ENCODE measurements at places on chromosomes 3 and 15.

- DNase-seq: no peak
Observed at GRCh38 chr15:50783411-50783810, 17.9 kb upstream of the SPPL2A start.

DNA sequence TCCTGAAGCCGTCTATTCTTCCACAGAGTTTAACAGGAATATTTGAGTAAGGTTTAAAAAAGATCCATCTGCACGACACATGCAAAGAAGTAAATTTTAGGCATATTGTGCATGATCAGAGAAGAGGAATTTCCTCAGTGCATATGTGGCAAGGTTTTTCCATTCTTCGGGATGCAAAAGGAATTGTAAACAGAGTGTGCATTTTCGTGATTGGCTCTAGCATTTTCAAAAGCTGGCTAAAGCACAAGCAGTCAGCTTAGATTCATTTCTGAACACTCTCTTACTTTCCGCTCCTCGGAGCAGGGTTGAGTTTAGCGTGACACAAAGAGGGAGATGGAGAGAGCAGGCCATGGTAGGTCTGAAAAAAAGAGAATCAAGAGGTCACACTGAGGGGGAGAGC is 128.2 kb downstream of the ADAMTS9 start:
- DNase-seq: no peak

GRCh38 chr15:75661100-75661755 is 13.5 kb downstream of the SNX33 start:
- no peak for DNase-seq

DNA sequence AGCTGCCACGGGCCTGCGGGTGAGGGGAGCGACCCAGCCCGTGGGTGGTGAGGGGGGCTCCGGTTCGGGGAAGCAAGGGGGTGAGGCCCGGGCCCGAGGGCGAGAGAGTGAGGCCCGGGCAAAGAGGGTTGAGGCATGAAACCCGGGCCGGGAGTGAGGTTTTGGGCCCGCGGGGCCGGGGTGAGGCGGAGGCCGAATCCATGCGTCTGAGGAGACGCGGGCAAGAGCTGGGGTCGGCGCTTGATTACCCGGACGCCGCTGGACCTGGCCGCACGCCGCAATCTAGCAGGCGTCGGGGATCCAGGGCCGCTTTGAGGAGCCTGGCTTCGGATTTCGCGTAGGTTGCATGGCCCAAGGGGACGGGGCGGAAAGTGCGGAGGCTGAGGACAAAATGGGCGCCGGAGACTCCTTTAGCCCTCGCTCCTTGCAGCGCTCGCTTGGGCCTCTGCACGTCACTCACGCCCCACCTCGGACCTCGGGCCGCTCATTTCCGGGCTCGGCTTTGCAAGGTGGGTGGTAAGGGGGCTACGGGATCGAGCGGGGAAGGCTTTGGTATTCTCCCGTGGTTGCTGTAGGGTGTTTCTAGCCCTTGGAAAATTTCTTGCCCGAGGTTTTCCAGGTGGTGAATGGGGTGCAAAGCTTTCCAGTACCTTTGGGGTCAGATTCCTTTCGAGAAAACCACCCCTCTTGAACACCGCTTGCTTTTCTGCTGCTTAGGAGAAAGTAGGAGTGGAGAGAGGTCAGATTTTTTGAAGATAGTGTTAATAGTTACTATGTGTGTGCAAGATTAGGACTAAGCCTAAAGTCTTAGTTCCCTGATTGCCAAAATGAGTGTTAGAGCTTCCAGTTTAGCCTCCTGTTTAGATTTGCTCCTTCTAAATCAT is 827 bp downstream of the SLC25A36 start:
- DNase-seq: peak; percentile 17

DNA sequence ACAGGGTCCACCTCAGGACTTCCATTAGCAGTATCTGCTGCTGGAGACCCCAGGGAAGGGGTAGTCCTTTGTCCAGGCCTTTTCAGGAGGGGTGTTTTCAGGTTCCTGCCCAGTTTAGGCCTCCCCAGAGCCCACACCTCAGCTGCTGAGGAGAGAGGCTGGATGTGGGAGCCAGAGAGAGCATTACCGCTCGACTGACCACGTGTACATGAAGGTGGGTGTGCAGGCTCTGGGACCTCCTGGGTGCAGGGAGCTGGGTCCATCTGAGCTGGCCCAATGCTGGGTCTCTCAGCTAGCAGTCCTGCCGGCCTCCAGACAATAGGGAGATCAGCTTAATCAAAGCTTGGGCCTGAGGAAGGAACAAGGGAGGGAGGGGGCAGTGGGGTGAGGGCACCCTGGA is 29.1 kb upstream of the POLG start:
- no peak for DNase-seq

- DNase-seq: no peak
Observed at GRCh38 chr3:128297401-128298138, 144.3 kb downstream of the EEFSEC start.

DNA sequence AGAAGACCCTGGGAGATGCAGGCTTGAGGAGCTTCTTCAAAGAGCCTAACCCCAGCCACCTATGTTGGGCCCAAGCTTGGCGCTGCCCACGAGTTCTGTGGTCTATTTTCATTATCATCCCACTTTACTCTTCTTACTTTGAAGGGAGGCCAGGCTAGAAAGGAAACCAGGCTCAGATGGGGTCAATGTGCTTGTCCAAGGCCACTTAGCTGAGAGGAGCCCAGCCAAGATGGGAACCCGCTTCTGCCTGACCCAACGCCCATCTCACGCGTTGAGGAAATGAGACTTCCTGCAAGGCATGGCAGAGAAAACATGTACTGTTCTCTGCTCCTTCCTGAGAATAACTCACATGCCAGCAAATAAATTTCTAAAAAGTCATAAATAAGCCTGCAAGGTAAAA is 486.3 kb upstream of the PROK2 start:
- DNase-seq: no peak

GRCh38 chr15:42151736-42152135 is 4.7 kb downstream of the PLA2G4F start:
- DNase-seq: no peak

DNA sequence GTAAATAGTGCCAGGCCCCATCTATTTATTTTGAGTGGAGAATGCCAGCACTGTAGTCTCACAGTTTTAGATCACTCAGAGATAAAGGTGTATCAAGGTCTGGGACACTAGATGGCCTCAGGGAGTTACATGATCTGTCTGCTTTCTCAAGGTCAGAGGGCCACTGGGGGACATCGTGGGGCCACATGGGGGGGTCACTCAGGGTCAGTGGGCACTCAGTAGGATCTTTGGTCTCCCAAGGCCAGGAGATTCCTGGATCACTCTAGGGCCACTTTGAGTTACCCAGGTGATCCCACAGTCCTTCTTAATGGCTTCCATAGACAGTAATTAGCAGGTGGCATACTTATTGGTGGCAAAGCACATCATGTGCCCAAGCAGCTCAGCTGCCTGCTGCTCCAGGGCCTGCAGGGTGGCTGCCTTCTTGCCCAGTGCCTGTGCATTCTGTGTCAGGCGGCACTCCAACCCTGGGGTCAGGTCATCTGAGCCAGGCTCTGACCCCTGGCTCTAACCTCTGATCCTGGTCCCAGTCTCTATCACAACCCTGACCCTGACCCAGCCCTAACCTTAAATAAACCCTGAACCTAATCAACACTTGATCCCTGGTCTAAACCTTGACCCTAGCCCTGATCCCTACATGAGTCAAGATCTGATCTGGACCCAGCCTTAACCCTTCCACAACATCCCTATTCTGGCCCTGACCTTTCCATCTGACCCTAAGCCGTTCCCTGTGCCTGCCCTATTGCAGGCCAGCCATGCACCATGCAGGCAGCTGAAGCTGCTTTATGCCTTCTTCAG is 1.8 kb upstream of the LAMB2 start:
- DNase-seq: no peak

DNA sequence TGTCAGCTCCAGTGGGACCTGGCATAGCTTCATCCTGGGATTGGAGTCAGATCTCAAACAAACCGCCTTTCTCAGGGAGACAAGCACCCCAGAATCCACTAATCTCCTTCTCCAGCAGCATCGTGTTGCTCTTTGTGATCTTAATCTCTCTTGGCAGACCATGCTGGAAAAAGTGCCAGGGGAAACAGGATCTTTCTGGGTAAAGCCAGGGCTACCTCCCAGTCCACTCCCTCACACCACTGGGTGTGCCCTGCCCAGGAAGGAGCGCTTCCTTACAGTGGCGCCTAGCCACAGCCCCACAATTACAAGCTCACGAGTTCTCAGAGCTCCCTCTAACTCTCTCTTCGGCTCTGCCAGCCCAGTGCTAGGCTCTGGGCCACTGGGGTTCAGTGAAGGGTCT is 32.2 kb downstream of the RPLP1 start:
- DNase-seq: no peak

DNA sequence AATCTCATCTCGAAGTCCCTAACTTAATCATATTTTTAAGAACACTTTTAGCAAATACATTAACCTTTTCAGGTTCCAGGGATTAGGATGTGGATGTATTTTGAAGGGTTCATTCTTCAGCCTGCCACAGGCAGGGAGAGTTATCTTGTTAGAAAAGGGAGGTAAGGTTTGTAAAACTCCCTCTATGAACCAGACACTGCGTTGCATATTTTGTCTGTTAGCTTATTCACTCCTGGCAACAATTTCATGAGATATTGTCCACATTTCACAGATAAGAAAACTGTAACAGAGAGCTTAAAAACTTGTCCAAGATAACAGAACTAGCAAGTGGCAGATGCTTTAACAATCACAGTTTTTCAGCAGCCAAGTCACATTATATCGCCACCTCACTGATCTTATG is 155.4 kb downstream of the DIPK2A start:
- no peak for DNase-seq
